Stimulated activated CD8-positive, alpha-beta memory T cell treated with anti-CD3 and anti-CD28 coated beads, Interleukin-4, amount 100 ng/mL, for 1 hour (primary cell): ENCODE measurements at places on chromosomes 1 and 21.

GRCh38 chr1:218802799-218803198 lies 370.9 kb upstream of the LYPLAL1 start:
- no peak for DNase-seq

DNA sequence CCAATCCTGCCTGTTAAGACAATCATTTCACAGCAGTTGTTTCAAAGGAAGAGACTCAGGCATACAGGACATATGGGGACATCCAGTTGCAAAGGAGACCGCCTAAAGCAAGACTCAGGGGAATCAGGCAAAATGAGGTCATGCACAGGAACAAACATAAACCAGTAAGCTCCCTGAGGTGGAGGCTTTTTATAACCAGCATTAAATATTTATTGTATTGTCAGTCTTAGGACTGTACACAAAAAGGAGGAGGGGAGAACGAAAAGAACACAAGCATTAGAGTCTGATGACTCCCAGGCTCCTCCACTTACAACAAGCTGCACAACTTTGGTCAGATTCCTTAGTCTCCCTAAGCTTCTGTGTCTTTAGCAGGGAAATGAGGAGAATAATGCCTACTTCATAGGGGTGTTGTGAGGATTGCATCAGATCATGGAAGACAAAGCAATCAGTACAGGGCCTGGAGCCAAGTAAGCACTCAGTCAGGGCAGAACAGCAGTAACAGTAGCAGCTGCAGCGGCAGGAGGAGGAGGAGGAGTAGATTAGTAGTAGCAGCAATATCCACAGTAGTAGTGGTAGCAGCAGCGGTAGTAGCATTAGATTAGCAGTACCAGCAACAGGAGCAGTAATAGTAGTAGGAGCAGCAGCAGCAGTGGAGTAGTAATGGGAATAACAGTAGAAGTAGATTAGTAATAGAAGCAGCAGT lies 54.2 kb upstream of the SPATA6 start:
- DNase-seq, result no peak

- no peak for DNase-seq
Observed at GRCh38 chr1:19773485-19773884, 26.2 kb downstream of the TMCO4 start.

DNA sequence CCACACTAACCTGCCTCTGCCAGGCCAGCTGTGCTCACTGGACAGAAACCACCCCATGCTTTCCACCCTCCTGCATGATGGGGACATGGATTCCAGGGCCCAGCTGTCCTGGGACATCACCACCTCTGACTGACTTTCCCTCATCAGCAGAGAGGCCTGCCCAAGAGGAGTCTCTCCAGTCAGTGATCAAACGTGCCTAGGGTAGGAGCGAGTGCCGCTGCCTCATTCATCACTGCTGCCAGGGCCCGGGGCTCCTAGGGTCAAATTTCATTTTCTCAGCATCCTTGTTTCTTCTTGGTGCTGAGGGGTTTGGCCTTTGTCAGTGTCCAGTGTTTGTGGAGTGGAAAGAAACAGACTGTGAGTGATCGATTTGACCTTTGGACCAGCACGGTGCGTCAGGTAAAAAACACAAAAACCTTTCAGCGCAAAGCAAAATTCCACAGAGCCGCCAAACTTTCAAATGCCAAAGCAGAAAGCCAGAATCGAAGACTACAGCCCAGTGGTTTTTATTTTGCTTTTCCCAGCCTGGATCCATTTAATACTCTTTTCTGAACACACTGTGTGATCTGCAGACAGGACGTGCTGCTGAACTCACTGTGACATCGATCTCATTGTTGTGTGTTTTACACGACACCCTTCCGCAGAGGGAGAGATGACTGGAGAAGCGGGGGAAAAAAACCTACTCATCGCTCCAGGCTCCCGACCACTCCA lies 43.2 kb downstream of the CAPN8 start:
- DNase-seq, result no peak

DNA sequence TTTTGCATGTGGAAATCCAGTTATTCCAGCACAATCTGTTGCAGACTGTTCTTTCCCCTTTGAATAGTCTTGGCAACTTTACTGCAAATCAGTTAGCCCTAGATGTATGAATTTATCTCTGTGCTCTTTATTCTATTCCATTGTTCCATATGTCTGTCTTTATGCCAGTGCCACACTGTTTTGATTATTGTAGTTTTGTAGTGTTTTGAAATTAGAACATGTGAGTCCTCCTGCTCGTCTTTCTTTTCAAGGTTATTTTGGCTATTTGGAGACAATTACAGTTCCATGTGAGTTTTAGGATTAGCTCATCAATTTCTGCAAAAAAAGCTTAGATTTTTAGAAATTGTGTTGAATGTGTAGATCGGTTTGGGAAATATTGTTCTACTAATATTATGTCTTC lies 26.6 kb downstream of the WNT3A start:
- DNase-seq, result no peak
